Spinal cord (tissue), 10 donors: ENCODE measurements at places on chromosomes 6 and 20.

DNA sequence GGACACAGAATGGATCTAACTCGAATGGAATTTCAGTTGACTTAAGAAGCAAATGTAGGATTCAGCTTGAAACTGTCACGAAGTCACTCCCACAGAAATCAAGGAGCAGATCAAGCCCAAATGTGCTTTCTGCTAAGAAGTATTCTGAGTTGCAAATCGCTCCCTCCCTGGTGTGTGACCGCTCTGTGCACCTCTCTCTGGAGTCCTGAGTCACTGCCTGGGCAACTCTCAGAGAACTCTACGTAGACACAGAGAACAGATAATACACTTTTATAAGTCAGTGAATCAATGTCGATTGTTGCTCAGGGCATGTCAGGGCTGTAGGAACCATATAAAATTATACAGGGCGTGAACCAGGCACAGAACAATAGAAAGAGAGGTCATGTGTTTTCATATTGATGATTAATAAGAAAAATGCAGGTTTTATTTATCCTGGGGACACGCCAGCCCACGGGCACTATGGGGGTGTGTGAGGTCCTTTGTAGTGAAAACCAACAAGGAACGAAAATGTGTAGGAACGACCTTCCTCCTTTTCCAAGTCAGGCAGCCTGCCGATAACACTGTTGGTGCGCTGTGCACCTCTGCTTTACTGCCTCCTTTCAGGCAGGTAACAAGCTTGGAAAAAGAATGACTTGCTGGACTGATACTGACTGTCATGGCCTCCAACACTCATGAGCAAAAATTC is 248.1 kb upstream of the FOXQ1 start:
- DNase-seq = no peak

- no peak for DNase-seq
Observed at GRCh38 chr6:13026557-13026956, 301.8 kb downstream of the TBC1D7 start.

- DNase-seq = no peak
Observed at GRCh38 chr6:26660000-26660361, 435 bp upstream of the ZNF322 start.

DNA sequence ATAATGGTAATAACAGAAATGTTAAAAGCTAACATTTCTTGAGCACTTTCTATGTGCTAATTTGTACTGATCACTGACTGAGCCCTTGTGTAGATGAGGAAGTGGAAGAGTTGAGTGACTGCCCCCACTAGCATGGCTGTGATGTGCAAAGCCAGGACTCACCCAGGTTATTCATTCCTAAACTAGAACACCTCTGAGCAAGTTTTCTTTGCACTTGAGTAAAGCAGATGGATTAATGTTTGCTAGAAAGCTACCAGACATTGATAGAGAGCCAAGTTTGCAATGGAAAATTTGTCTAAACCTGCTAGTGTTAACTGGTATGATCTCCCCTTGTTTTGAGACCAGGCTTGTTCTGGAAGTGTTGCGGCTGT is 467.4 kb upstream of the PLCB4 start:
- DNase-seq = no peak

DNA sequence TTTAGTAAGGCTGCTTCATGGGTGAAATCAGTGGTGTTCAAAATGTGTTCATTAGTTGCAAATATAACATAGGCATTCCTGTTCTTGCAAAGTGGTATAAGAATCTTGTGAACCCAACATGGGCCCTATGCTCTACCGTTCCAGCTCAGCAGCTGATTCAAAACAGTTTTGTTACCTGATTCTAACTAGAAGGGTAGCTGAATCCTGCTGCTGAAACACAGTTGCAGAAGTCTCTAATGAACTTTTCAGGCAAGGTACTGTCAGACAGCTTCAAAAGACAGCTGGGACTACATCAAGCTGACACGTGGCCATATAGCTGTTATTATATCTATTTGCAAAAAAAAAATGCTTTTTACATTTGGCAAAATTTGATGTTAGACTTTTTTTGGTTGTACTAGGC is 22.7 kb downstream of the THEMIS start:
- no peak for DNase-seq

GRCh38 chr6:5958921-5959320 is 47.8 kb downstream of the NRN1 start:
- DNase-seq = no peak

DNA sequence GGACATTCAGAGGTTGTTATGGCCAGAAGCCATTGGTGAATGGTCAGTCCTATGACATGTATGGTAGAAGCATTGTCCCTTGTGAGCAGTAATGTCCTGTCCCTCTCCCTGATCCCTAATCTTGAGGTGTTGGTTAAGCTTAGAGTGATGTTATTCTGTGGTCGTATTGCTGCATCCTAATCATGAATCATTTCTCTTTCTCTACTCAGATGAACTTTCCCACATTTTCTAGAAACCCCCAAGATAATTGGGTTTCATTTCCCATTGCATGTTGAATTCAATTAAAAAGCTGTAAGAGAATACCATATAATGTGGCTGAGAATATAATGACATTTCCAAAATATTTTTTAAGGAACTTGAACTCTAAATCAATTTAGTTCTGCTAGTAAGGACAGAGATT is 175.1 kb downstream of the PLCB4 start:
- DNase-seq = no peak

DNA sequence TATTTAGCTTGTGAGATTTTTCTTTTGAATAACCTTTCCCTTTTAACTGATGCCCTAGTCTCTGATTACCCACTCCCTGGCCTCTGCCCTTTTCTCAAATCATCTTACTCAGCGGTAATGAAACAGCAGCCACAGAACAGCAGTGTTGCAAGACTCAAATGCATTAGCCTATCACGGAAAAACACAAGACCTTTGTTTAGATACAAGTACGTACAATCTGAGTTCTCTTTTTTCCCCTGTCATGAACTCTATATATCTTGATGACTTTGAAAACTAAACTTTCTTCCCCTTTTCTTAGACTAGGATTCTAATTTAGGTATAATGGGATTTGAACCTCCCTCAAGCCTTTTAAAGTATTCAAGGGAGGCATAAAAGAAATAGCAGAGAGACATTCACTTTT is 1034.9 kb downstream of the EYS start:
- DNase-seq = no peak

GRCh38 chr6:161866570-161866969 is 592.7 kb upstream of the AGPAT4 start:
- DNase-seq = no peak

DNA sequence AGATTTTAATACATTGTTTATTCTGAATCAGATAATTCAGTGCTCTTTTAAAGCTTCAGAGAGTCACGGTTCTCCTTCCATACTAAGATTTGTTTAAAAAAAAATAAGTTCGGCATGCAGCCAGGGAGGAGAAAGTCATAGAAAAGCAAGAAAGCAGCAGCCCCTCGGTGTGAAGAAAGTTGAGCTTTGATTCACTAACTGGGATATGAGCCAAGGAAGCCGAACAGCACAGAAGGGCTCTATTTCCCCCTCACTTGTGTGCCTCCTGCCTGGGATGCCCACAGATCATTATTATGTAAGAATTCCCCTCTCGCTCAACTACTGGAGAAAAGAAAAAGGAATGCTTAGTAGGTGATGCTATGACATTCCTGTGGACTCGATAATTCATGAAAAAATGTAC is 69.3 kb upstream of the SYNJ2 start:
- peak; percentile 92 for DNase-seq

GRCh38 chr6:56730663-56731529 is 88.2 kb upstream of the DST start:
- no peak for DNase-seq
